ENCODE measurements at places on chromosomes 1 and 21.

DNA sequence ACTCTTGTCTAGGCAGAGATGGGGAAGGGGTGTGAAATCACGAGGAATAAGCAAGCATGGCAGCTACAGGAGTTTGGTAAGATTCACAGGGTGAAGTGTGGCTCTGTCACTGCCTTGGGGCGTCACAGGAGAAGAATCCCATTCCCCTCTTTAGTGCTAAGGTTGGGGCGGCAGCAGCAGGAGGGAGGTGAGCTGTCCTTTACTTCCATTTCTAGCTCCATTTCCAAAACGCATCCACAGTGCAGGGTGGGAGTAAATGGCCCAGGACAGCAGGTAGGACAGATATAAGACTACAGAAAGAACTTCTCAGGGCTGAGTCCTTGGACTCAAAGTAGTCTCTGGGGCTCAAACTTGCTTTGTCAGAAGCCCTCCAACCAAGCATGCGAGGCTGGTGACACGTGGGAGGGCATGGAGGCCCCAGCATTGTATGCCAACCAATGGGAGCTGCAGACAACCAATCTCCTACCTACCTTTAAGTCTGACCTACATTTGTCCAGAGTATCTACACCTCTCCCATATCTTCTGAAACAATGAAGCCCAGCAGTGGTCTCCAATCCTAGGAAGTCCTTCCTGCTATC, 8.5 kb downstream of the MEF2D start:
- DNase-seq: no peak

GRCh38 chr1:180486092-180486491, 16.3 kb downstream of the ACBD6 start:
- DNase-seq: no peak

- DNase-seq: no peak
Observed at GRCh38 chr1:208150833-208151458, 93.2 kb downstream of the PLXNA2 start.

GRCh38 chr1:3060601-3061551, 8.1 kb upstream of the PRDM16 start:
- peak; percentile 26 for DNase-seq

DNA sequence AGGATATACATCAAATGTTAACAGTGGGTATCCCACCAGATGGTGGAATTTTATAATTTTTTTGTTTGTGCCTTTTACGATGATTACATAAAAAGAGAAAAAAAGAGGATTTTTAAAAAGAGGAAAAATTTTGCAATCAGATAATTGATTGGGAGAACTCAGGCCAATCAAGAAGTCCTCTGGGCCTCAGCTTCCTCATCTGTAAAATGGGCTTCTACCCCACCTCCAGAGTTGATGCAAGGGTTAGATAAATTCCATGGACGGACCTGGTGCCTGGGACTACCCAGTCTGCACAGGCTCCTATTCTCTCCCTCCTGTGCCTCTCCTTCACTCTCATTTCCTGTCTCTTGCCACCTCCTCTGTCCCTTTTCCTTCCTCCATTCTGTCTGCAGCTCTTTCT, 88.9 kb downstream of the TRABD2B start:
- DNase-seq: no peak

GRCh38 chr1:119635811-119636390, 12.2 kb downstream of the ZNF697 start:
- no peak for DNase-seq

DNA sequence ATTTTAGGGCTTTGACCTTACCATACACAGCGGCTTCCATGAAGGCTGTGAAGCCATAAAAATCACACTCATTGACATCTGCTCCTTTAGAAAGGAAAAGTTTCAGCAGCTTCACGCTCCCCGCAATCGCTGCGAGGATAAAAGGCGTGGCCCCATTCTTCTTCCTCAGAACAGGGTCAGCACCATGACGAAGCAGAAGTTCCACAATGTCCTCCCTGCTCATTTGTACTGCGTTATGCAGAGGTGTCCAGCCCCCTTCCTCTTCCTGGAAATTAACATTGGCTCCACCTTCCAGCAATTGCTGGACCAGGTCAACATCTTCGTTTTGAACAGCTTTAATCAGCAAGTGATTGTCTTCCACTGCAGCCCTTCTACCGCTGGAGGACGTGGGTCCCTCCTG, 2.7 kb downstream of the RNASEL start:
- no peak for DNase-seq

DNA sequence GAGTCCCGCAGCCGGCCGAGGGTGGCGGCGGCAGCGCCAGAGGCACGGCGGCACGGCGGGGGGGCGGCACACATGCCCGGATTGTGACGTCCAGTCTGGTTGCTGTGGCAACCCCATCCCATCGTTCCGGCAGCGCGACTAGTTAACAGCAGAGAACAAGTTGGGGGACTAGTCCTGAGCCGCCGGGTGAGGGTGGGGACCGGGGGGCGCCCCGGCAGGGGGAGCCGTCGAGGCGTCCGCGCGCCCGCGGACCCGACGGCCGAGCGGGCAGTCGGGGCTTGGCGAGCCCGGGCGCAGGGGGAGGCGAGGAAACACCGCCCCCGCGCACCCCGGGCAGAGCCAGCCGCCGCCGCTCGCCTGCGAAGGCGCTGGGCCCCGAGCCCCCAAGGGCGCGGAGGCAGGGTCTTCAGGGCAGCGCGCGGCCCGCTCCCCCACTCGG, at the start of gene CHD5:
CHD5 (minus strand) TSS at position 54 of the 439 bp plus-strand sequence. CDS start 298 bp downstream, outside the sequence.
- DNase-seq: peak; percentile 68

GRCh38 chr21:26028183-26028582, 142.4 kb downstream of the APP start:
- DNase-seq: no peak

DNA sequence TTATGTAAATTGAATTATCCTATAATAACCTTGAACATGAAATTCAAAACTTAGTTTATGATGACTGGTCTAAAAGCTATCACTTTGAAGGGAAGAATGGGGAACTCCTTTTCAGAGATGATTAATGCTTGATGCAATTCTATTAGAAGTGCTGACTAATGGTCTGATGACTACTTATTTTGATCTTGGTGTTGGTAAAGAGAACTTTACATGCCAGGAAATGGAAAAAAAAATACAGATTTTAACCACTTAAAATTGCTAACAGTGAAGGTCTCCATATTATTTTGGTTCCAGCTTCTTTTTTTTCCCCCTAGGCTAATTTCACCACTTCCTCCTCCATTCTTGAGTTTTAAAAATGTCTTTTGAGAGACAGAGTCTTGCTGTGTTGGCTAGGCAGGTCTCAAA, 22.9 kb downstream of the S1PR1 start:
- no peak for DNase-seq

GRCh38 chr1:224528900-224529299, 87.2 kb upstream of the CNIH3 start:
- DNase-seq: no peak

DNA sequence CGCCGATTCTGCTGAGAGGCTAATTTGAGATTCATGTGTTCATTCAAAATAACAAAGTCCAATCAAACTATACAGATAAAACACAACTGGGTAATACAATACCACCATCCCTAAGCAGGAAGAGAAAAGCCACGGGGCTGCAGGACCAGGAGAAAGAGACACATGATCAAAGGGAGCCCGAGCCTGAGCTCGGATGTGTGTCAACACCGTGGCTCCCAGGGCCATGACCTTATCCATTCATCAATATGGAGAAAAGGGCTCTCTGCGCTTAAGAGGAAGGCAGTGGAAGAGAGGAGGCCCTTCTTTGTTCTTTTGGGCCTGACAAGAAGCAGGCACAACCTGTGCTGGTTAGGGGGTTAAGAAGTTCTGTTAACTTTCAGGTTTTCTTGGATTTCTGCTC, 56.7 kb downstream of the HUNK start:
- no peak for DNase-seq

DNA sequence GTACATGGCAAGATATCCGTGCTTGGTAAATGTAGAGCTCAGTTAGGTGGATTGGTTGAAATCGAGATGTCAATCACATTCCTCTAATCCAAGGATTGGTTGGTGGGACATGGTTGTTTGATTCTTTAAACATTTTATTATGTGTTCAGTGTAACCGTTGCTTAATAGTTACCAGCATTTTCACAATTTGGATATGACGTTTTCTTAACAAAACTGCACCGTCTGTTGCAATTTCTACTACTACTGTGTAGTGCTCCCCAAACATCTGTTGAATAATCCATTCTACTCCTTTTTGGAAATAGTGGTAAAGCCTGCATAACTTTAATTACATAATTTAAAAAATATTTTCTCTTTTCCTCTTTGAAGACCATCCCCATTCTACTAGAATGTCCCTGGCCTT, 16.3 kb downstream of the OR2B11 start:
- no peak for DNase-seq

DNA sequence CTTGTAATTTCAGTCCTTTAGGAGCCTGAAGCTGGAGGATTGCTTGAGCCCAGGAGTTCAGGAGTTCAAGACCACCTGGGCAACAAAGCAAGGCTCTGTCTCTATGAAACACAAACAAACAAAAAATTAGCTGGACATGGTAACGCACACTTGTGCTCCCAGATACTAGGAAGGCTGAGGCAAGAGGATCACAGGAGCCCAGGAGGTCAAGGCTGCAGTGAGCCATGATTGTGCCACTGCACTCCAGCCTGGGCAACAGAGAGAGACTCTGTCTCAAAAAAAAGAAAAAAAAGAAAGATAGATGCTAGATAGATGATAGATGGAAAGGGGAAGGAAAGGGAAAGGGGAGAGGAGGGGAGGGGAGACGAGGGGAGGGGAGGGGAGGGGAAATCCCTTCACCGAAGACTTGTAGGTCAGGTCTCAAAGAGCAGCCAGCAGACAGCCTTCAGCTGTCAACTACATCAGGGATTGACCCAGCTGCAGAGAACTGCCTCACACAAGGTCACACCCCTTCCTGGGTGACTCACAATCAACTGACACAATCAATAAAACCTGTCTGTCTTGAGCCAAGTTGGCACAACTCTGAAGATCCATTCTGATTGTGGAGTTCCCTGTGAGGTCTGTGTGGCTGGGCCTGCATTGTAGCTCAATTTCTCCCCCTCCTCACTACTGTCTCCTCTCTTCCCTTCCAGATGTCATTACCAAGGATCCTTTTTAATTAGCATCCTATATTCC, 200.6 kb downstream of the RGS7 start:
- no peak for DNase-seq

GRCh38 chr1:7560128-7560527, 211.0 kb upstream of the VAMP3 start:
- DNase-seq: no peak

DNA sequence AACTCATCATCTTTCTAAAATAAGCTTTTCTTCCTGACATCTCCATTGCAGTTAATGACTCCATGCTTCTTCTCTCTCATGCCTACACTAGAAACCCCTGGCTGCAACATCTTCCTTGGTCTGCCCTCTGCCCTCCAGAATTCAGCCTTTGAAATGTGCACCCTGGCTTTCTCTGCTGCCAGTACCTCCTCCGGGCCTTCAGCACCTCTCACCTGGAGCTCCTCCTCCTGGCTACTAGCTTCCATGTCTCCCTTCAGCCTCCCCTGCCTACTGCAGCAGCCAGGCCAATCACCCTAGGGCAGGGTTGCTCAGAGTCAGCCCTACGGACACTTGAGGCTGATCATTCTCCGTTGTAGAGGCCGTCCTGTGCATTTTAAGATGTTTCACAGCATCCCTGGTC, 18.3 kb downstream of the SUSD4 start:
- peak; percentile 56 for DNase-seq

- DNase-seq: no peak
Observed at GRCh38 chr1:9753121-9753531, 70.6 kb downstream of the CLSTN1 start.

GRCh38 chr21:41148798-41149197, 19.2 kb upstream of the BACE2 start:
- DNase-seq: no peak

DNA sequence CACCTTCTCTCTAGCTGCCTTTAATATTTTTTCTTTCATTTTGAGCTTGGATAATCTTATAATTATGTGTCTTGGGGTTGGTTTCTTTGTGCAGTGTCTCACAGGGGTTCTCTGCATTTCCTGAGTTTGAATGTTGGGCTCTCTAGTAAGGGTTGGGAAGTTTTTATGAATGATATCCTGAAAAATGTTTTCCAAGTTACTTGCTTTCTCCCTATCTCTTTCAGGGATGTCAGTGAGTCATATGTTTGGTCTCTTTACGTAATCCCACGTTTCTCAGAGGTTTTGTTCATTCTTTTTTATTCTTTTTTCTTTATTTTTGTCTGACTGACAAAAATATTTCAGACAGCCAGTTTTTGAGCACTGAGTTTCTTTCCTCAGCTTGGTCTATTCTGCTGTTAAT, 55.4 kb upstream of the CCDC190 start:
- DNase-seq: no peak

- DNase-seq: no peak
Observed at GRCh38 chr1:214777364-214777763, 174.4 kb downstream of the CENPF start.

GRCh38 chr1:218863987-218864386, 309.7 kb upstream of the LYPLAL1 start:
- DNase-seq: no peak

GRCh38 chr1:233252441-233252840, 43.1 kb downstream of the PCNX2 start:
- DNase-seq: no peak

GRCh38 chr1:38644092-38644491, 215.5 kb downstream of the RRAGC start:
- DNase-seq: no peak

- DNase-seq: no peak
Observed at GRCh38 chr1:73162564-73162963, 880.2 kb upstream of the NEGR1 start.

DNA sequence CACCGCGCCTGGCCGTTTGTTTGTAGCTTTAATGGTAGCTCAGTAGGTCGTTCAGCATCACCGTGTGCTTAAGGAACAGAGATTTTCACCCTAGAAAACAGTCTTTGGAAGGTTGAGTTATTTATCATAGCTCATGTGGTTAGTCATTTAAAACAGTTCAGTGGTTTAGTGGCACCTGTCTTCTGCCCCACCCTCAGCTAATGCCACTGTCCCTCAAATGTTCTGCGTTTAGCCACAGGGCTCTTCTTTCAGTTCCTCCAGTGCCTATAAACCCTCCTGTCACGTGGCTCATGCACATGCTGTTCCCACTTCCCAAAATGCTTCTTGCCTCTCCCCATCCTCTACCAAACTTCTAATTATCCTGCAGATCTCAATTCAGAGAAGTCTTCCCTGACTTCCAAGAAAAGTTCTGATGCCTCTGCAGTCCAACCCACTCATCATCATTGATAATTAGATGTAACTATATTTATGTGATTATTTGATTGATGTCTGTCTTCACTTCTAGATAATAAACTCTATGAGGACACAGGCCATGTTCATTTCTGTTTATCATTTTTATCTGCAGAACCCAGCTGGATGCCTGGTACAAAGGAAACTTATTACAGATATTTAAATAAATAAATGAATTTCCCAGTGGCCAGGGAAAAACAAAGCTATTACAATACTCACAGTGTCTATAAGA, 14.4 kb upstream of the DIPK1A start:
- no peak for DNase-seq

Data from H9 (cell line).